Activated CD4-positive, CD25-positive, alpha-beta regulatory T cell treated with anti-CD3 and anti-CD28 coated beads, Interleukin-2, amount 50 U/mL, for 16 hours (primary cell): ENCODE measurements at places on chromosomes 12 and 14.

GRCh38 chr12:124347805-124348658, 53.1 kb downstream of the RFLNA start:
- no peak for DNase-seq

DNA sequence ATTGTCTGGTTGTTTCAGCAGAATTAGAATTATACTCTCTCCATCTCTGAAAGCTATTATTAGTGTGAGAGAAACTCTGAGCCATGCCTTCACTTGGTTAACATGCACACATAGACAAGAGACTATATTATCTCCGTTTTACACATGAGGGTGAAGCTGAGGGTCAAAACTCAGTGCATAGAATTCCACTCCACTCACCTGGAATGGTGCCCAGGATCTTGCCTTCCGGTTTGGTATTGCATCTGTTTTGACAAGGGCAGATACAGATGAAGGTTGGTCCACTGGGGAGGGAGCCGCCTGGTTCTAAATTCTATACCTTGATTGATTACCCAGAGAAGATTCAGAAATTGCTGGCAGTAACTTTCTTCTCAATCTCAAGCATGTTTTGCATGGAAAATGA, 149.5 kb upstream of the PELI2 start:
- DNase-seq: no peak

DNA sequence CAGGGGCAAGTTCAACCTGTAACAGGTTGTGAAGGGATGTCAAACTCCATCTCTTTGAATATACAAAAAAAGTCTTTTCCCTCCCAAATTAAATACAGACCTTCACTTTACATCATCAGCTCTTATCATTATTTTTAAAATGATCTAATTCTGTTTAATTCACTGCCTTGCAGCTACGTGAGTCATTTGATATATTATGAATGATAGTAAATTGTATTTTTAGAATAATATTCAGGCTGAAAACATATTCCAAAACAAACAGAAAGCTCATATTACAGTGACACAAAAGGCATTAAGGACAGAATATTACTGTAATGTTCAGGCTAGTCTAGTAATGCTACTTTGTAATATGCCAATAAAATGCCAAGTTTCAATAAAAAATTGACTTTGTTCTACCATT, 53.3 kb downstream of the BCAT1 start:
- DNase-seq: no peak

DNA sequence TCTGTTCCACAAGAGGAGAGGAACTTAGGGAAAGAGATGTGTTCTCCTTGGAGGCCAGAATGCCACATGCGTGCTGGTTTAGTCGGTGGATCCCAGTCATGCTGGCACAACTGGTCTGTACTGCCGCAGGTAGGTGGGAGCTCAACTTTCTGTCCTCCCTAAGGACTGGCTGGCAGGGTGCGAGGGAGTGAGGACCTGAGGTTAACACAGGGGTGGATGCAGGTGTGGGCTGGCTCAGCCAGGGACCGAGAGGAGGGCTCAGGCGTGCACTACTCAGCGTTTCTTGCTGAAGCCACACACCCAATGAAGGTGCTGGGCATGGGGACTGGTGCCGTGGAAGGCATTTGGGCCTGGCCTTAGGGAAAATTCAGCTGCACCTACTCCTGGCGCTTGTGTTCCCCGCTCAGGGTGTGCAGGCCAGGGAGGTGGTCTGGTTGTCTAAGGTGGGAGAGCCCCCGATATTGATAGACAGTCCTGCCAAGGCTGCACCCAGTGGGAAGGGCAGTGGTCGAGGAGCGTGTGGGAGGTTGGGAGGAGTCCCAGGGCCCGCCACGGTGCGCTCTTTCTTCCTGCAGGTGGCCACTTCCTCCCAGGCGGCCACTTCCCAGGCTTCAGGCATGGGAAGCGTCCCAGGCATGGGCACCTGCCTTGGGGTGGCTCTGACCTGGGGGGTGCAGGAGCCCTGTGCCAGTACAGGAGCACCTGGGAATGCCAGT, 138.4 kb downstream of the ADGRD1 start:
- DNase-seq: no peak

- no peak for DNase-seq
These were observed 163.5 kb downstream of the CFAP54 start for GRCh38 chr12:96652870-96653269.

GRCh38 chr14:36068777-36069534, 107.6 kb downstream of the PTCSC3 start:
- no peak for DNase-seq

- DNase-seq: no peak
These were observed 21.9 kb upstream of the CERS5 start for GRCh38 chr12:50188875-50189575.

GRCh38 chr14:101520621-101521472, 40.4 kb upstream of the DIO3 start:
- DNase-seq: no peak

- no peak for DNase-seq
These were observed 31.7 kb upstream of the TUBA1C start for GRCh38 chr12:49232940-49233841.

DNA sequence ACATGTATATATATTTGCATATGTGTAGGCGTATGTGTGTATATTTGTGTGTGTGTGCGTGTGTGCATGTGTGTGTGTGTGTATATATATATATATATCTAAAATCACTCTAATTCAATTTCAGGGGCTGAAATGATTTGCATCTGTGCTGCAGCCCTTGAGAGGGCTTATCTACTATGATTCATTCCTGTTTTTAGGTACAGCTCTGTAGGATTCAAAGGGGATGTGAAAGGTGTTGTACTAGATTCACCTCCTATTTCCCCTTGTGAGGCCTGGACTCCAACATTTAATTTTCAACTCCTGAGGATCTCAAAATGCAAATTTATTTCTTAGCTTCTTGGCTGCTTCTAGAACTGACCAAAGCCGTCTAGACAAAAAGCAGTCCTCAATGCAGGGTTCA, 11.1 kb downstream of the ERP27 start:
- DNase-seq: no peak

GRCh38 chr14:89444516-89445125, 27.6 kb upstream of the FOXN3 start:
- DNase-seq: no peak

GRCh38 chr14:30620178-30620577, 1.9 kb upstream of the SCFD1 start:
- no peak for DNase-seq

GRCh38 chr12:22399464-22400180, 65.1 kb upstream of the ST8SIA1 start:
- DNase-seq: no peak

- DNase-seq: peak; percentile 23
These were observed 12.0 kb downstream of the CLSTN3 start for GRCh38 chr12:7142056-7142644.

GRCh38 chr12:89731089-89731488, 22.5 kb upstream of the ATP2B1 start:
- DNase-seq: no peak

GRCh38 chr12:81284137-81284536, 206.3 kb downstream of the ACSS3 start:
- no peak for DNase-seq

GRCh38 chr12:77924703-77925102, 94.0 kb downstream of the NAV3 start:
- no peak for DNase-seq

DNA sequence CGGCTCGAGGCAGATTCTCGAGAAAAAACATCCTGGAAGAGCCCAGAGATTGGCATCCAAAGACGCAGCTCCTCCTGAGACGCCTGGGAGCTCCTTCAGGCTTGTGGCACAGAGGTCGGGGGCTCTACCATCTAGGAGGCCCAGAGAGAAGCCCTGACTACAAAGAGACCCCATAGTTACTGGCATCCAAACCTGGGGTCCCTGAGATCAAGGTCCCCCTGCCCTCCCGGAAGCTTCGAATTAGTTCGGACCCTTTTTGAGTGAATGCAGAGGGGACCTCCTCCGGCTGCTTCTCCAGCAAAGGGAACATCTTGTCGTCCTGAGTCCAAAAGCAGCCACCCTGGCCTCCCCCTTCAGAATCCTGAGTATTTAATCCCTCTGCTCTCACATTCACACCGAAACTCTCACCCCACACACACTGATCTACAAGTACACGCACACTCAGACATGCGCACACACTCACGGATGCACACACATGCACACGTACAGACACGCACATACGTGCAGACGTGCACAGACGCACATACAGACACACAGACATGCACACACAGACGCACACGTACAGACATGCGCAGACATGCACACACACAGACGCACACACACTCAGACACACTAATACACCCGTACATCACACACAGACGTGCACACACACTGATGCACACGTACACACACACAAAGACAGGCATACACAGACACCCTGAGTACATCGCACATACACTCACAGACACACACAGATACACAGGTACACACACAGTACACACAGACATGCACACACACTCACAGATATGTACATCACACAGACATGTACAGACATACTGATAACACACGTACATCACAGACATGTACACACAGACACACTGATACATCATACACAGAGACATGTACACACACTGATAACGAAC, 5.9 kb downstream of the ZNF605 start:
- no peak for DNase-seq

- DNase-seq: no peak
These were observed 33.6 kb upstream of the TDRD9 start for GRCh38 chr14:103894723-103895059.

GRCh38 chr12:110744151-110744571, 1.5 kb upstream of the PPP1CC start:
- no peak for DNase-seq

DNA sequence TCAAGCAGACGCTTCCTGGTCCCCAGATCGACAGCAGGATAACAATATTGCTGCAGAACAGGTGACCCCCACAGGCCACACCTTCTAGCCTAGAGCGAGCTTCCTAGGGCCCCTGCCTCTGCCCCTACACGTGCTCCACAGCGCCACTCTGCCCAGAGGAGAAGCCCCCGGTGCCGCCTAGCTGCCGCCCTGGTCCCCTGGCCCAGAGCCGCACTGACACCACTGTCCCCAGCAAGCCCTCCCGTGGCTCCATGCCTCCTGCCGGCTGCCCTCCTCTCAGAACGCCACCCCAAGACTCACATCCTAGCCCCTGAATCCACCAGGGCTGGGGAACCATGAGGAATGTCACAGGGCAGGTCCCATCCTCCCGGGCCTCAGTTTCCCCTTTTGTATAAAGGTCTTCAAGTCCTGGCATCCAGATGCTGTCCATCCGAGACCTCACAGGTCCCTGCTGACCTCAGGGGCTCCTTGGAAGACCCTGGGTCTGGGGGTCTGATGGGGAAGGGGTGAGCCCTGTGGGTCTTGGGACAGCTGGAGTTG, 31.0 kb downstream of the JAG2 start:
- no peak for DNase-seq

- DNase-seq: peak; percentile 47
These were observed 10.8 kb downstream of the FBXL14 start for GRCh38 chr12:1583421-1584078.

DNA sequence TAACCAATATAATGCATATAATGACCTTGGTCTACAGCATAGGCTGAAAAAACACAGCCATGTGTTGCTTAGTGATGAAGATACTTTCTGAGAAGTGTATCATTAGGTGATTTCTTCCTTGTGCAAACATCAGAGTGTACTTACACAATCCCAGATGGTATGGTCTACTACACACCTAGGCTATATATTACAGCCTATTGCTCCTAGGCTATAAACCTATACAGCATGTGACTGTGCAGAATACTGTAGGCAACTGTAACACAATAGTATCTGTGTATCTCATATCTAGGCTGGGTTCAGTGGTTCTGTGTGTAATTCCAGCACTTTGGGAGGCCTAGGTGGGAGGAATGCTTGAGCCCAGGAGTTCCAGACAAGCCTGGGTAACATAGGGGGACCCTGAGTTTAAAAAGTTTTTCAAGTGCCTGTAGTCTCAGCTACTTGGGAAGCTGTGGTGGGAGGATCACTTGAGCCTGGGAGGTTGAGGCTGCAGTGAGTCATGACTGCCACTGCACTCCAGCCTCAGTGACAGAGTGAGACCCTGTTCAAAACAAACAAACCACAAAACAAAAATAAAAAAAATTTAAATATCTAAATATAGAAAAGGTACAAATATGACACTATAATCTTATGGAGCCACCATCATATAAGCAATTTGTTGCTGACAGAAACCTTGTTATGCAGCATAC, 66.6 kb downstream of the GRIP1 start:
- no peak for DNase-seq

DNA sequence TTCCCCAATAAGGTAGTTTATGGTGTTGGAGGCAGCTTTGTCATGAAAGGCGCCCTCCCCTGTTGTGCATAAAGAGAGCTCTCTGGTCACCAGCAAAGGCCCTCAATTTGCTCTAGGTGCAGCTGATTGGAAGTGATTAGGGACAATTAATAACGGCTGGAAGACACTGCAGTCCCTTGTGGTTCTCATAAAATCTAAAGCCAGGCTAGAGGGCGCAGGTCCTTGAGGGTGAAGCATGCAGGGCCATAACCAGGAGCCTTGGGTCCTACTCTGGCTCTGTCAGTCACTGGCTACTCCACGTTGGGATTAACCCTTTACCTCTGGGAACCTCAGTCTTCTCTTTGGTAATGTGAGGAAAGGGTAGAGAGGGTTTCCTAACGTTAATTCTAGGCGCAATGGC, 1.9 kb downstream of the DAAM1 start:
- no peak for DNase-seq

- no peak for DNase-seq
These were observed 4.3 kb upstream of the KRT81 start for GRCh38 chr12:52295663-52296062.

GRCh38 chr12:95881331-95881955, 22.7 kb downstream of the SNRPF start:
- no peak for DNase-seq

DNA sequence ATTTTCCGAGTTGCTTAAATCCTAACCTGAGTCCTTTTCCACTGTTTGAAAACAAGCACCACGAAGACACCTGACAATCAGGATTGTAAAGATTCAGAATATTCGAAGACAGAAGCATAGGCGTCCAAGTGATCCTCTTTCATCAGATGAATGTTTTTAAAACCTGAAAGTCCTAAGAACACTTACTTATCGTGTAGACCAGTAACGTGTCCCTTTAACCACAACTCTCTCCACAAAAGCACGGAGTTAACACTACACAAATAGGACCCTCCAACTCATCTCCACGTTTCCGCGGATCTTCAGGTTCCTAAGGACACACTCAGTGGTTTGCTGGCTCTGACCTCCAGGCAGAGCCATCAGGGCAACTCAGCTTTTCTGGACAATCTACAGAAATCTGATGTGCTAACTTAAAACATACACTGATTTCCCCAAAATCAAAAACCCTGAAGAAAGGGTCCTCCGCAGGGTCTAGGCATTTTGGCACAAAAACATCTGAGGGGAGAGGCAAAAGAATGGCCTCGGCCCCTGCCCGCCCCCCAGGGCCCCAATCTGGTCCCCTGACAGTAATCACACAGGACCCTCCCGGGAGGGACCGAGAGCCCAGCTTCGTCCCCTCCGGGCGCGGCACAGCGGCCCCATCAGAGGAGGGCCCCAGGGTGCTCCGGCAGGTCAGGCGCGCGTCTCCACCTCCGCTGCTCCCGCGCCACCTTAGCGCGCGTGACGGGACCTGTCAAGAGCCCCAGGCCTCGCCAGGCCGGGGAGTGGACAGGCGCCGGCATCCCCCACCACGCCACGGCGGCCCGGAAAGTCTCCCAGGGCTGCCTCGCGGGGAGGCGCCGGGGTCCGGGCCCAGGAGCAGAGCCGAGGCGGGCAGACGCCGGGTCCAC, 925 bp downstream of the DICER1 start:
- no peak for DNase-seq

- DNase-seq: no peak
These were observed 40.9 kb downstream of the PTGER2 start for GRCh38 chr14:52355016-52355431.
